ENCODE measurements at places on chromosomes 1 and 21.
A peak's percentile ranks its signal among the peaks of the same experiment; 100 is the strongest.

GRCh38 chr21:38354746-38355145 lies 98.0 kb downstream of the KCNJ15 start:
- no peak for DNase-seq

- peak; percentile 63 for DNase-seq
Observed at GRCh38 chr1:113677250-113678158, 81.8 kb downstream of the PHTF1 start.

DNA sequence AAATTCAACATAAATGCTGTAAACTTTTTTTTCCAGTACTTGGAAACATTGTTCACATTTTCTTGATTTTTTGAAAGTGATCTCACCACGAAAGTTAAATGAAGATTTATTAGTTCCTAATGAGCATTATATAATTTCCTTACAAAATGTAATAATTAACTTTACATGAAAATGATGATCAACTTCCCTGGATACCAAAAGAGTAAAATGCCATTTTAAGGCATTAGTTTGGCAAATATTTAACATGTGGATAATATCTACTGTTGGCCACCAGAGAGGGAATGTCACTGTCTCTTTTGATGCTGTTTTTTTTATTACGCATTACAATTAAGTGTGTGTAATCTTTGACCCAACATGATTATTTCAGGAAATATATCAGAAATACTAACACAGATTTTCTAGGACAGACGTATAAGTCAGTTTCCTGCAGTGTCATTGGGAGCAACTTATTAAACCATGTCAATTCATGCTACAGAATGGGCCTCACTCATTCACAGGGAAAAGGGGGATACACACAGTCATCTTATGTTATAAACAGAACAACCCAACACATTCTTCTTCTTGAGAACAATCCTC lies 903.9 kb upstream of the ADGRL2 start:
- DNase-seq = no peak

DNA sequence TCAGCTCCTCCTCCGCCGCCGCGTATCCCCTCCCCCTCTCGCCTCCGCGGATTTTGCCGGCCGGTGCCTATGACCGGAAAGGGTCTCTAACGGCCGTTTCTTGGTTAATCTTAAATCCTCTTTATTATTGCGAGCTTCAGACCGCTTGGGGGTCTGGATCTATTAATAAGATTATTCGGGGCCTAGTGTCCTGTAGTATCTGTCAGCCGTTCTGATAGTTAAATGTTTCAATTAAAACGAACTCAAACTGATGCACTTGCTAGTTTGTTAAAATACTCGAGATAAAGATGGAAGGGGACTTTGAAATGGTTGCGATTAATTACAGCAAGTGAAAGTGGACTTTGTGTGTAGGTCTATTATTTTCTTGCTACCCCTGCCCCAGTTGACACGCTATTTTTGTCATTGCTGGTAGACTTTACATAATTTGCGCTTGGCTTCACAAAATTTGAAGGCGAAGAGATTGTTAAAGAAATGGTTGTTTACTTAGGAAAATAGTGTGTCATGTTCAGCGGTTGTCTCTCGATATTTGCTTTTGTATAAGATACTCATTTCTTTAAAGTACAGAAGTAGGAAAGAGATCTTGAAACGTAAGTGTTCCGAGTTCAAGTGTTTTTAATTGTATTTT lies 779 bp downstream of the SON start:
- no peak for DNase-seq

DNA sequence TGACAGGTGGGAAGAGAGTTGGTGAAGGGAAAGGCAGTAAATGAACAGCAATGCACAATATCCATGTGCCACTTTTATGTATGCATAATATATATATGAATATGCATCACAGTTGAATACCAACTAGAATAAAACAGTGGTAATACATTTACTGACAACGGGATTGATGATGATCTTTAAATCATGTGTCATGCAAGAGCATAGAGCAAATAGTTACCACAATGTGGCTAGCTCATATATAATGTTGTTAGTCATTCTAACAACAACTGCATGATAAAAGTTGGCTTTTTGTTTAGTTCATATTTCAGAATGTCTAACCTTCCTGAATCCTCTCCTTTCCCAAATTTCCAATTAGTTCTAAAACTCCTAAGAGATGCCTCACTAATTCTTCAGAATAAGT lies 46.4 kb downstream of the GORAB start:
- no peak for DNase-seq

DNA sequence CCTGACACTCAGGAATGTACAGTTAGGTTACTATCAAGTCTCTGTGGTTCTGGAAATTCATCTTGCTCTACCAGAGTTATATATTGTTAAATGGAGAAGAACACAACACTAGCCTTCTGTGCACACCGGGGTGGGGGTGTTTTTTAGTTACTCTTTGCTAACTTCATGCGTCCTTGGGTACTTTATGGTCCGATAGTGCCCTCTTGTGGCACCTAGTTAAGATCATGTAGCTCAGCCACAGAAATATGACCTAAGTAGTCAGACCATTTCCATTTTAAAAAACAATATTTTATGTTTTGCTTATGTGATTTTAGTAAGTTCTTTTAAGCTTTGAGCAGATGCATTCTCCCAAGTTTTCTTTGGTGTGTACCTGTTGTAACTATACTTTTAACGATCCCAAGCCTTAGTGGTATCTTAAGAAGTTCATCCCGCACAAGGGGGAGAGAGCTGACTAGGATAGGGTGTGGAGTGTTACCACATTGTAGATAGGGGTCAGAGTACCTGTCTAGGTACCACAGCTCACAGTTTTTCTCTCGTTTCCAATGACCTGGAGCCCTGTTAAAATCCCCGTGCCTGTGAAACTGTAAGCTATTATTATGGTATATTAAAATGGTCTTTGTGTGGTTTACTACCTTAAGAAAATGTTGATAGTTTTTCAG lies 20.6 kb upstream of the SH3D21 start:
- DNase-seq = peak; percentile 92

GRCh38 chr1:204446413-204447111 lies 34.9 kb upstream of the PPP1R15B start:
- DNase-seq = peak; percentile 33

GRCh38 chr1:119915517-119915916 lies 19.2 kb upstream of the ADAM30 start:
- no peak for DNase-seq

DNA sequence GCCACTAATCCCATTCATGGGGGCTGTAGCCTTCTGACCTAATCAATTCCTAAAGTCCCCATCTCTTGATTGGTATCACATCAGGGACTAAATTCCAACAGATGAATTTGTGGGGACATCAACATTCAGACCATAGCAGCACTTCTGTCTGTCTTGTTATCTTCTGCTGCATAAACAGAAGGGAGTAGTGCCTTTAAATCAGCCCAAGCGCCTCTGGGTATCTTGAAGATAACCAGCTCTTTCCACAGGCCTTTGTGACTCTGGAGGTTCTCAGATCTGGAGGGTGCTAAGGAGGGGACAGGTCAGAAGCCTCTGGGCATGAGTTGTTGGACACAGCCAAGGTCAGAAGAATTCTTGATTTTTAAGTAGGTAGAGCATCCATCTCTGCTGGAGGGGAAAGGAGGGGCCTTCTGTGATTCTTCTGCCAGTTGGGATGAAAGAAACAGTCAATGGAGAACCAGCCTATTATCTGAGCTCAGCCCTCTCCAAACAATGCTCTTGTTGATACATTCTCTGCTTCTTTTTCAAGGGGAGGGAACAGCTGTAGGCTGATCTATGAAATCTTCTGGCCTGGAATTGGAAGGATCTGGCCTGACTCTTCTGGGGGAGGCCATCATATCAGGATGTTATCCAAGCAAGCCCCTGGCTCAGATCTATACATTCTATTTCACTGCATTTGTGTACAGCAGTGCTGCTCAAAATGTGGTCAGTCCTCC lies 31.3 kb upstream of the LRIG2 start:
- DNase-seq = no peak
